ENCODE measurements at places on chromosomes 1 and 21.
A peak's percentile ranks its signal among the peaks of the same experiment; 100 is the strongest.

DNA sequence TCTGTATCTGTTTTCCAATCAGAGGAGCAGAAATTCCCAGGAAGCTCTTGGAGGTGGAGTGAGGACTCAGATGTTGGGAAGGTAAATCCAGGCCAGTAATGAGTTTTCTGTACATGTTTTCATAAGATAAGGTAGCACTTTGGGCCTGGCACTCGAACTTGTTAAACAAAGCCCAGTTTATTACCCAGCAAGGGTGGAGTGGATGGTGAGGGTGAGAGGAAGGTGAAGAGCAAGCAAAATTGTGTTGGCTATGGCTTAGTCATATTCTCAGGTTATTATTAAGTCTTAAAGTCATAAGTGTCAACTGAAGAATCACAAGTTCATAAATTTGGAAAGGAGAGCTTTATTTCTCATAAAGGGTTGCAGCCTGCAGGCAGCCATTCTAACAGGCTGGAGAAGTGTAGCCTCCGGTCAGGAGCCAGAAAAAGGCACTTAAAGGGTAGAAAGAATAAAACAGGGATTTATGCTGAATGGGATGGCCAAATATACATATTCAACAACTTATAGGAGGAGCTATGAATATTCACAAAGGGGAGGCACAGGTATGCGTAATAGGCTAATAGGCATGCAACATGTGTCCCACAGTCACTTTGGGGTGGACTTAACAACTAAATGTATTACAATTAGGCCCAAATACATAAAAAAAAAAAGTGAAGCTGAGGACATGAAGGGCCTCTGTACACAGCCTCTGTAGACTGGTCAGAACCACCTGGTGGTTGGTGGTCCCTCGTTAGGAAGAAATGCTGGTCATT is 523.9 kb downstream of the LMO4 start:
- no peak for DNase-seq

- no peak for DNase-seq
These were observed 330.0 kb downstream of the PTPRC start for GRCh38 chr1:198968866-198969265.

DNA sequence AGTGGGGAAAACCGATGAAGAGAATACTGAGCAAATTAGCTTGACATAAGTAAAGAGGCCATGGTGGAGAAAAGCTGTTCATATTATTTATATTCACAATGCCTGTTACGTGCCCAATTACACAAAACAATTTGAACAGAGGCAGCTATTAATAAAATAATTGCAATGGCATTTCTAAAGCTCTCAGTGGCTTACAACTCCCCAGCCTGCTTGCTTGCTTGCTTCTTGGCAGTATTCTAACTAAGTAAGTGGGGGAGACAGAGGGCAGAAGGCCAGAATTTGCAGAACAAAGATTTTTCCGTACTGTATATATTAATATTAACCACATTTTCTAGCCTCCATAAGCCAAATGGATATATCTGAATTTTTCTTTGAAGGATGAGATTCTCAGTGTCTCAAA is 12.9 kb downstream of the PTPN14 start:
- no peak for DNase-seq

DNA sequence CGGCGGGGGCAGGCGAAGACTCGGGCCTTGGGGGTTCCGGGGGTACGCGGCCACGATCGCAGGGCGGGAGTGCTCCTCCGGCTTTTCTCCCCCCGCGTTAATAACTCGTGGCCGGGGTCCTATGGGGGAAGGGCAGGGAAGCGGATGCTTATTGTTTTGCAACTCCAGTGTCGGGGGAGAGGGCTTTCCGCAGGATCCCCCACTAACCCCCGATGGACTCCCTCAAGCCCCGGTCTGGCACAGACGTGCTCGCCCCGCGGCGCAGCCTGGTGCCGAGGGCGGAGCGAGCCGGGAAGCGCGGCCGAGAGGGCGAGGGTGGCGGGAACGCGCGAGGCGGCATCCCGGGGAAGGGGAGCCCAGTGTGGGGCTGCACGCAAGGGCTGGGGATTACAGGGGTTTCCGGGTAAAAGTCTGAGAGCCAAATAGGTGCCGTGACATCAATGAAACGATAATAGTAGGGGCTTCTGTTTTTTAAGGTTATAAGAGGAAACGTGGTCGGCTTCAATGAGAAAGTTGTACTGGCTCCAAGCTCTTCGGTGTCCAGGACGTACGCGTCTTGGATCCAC is 772 bp downstream of the UCK2 start:
- DNase-seq: peak; percentile 64

DNA sequence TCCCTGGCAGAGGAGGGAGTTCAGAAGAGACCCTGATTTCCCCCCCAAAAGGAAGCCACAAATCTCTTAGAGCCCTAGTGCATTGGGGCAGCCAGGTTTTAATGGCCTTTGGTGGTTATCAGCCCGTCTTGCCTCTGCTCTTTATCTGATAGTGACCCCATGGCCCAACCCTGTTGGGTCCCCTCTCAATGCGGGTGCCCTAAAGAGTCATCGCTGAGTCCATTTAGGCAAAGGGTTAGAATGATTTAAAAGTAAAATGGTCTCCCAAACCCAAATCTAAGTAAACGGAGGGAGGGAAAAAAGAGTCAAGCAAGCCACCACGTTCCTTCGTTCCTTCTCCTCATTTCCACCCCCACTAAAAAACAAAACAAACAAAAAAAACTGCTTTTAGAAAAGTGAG is 164.0 kb downstream of the RUNX1 start:
- DNase-seq: no peak

GRCh38 chr21:46191686-46192575 is 7.7 kb upstream of the SPATC1L start:
- DNase-seq: no peak

GRCh38 chr1:97364086-97364485 is 556.7 kb downstream of the DPYD start:
- DNase-seq: no peak

GRCh38 chr21:42379426-42380215 is 13.3 kb upstream of the TFF1 start:
- no peak for DNase-seq

DNA sequence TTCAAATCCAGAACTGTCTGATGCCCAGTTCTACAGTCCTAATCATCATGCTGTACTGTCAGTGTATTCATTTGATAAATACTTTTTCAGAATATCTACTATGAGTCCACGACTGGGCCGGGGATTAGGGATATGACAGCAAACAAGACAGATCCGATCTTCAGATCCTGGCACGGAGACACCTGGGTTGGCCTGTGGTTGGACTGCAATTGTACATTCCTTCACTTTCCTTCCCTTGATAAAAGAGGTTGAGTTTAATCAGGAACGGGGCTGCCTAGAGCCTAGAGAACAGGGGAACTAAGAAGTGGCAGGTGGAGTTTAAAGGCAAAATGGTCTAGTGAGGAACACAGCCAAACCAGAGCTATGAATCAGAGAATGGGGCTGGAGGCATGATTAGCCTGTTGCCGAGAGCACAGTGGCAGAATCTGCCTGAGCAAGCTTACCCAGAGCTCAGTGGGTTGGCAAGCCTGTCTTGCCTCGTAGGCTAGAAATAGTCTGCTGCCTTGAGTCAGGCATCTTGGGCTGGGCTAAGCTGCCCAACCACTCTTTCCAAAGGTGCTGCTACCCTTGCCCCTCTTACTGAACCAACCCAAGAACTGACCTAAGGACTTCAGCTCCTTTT is 38.1 kb upstream of the PTCH2 start:
- no peak for DNase-seq

DNA sequence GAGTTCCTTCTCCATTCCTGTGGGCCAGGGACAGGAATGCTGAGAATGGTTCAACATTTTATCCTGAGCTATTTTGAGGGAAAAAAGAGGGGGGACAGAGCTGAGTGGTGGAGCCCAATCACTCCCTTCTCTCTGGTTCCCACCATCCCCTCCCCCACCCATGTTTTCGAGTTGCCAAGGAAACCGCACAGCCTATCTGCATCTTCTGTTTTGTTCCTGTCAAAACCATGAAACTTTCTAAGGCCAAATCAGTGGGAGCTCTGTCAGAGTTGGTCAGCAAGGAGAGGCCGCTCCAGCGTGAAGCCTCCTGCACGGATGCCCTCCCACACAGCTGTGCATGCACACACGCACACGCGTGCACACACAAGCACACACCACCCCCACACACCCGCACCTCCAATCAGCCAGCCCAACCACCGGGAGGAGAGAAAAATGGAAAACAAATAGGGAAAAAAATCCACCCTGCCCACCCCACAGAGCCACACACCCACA is 54.5 kb upstream of the ATP2B4 start:
- no peak for DNase-seq

GRCh38 chr1:145956781-145957442 is 905 bp downstream of the LIX1L start:
- DNase-seq: no peak

GRCh38 chr1:207049974-207050391 is 1.0 kb downstream of the YOD1 start:
- DNase-seq: peak; percentile 54

GRCh38 chr1:212364985-212365384 is 49.7 kb downstream of the PACC1 start:
- DNase-seq: no peak

GRCh38 chr1:206575894-206576737 is 36.1 kb downstream of the EIF2D start:
- DNase-seq: no peak

DNA sequence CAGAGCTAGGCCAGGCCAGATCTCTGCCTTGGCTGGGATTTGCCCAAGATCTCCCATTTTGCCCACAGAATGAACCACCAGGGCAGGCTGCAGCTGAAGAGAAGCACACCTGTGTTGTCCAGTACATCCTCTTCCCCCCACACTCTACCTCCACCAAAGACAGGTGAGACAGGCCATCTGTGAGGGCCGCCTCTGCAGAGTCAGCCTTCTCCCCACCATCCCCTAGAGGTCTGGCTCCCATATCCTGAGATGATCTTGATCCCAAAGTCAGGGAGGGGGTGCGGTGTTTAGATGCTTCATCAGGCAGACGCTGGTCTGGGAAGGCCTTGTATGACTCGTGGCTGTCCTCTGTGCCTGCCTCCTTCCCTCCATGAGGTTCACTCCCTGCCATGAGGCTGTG is 28.7 kb downstream of the HYI start:
- no peak for DNase-seq

- no peak for DNase-seq
These were observed 250.7 kb upstream of the POU3F1 start for GRCh38 chr1:38297246-38297645.

- peak; percentile 70 for DNase-seq
These were observed 1.4 kb downstream of the JUN start for GRCh38 chr1:58782178-58783089.

GRCh38 chr1:162946701-162947100 is 85.7 kb upstream of the CCDC190 start:
- no peak for DNase-seq

- no peak for DNase-seq
These were observed 355.6 kb downstream of the USP25 start for GRCh38 chr21:16085421-16085820.

DNA sequence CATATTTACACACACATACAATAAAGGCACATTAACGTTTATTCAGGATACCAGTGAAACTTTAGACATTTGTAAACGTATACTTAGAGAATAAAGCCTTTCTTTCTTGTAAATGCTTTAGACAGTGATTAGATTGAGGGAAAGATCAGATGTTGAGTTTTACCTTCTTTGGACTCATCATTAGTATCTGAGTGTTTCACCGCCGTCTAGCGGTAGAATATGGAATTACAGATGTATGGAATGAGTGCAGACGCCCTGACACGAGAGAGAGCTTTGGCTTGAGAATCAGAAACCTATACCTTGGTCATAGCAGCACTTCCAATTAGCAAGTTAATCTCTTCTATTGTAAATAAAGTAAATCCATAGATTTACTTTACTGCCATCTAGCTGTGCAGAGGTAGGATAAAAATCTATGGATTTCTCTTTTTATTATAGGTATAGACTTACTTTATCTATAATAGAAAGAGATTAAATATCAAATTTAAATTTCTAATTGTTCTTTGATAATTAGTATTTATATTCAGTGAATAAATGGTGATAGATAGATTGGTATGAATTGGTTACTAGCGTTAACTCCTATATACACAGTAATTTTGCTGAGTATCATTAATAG is 12.6 kb downstream of the FLG2 start:
- DNase-seq: peak; percentile 56

DNA sequence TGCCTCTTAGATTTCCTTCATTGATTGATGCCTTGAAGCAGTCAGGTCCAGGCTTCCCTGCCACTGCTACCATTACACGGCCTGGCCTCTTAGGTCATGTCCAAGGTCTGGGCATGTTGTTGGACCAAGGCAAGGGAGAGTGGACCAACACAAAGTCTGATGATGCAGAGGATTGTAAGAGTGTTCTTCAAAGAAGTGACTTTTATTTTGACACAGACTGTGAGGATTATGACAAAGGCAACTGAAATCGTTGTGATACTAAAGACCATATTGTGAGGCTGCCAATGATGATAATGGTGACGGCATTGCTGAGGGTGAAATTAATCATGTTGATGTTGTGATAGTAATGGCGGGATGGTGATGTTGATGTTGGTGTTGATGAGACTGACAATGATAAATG is 149.5 kb downstream of the GRIK3 start:
- no peak for DNase-seq

Data from DND-41 (cell line).